ENCODE measurements at places on chromosomes 6 and 20.

DNA sequence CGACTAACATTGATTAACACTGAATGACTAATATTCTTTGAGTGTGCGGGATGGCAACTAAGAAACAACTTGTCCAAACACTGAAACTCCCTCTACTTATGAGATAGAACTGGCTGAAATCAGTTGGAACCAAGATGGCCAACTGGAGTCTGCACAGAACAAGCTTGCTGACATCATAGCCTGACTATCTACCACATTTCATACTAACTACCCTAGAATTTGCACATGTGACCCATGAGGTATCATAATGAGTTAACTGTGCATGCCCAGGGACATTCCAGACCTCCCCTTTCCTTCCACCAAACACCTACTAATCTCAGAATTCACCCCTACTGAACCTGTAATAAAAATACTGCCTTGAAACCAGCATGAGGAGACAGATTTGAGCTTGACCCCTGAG is 43.2 kb downstream of the PHIP start:
- no peak for DNase-seq

DNA sequence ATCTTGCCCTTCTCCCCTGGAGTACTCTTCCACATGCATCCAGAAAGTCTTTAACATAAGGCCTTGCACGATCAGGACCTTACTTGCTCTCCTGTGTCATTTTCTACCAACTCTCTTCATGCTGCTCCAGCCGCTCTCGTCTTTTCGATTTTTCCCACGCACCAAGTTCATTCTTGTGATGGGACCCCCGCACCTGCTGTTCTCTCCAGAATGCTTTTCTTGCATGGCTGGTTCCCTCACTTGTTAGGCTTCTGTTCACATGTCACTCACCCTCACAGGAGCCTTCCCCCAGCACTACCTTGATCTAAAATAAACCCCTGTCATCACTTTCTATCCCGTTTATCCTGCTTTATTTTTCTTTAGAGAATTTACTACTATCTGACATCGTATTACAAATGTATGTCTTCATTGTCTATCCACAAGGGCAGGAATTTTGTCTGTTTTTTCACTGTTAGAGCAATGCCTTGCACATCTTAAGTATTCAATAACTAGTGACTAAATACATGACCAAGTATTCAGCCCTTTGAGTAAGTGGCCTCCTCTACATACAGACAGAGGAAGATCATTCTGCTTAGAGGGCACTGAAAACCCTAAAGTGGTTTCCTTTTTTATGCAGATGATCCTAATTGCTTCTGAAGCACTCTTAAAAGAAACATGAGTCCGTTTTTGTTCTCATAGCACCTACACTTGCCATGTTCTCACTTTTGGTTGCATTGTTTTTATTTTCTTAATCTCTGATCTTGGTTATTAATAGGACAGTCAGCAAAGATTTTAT is 166.9 kb downstream of the SLC16A10 start:
- DNase-seq: no peak

- DNase-seq: peak; percentile 25
Measured at GRCh38 chr6:130625825-130626527, 201.2 kb upstream of the SMLR1 start.

DNA sequence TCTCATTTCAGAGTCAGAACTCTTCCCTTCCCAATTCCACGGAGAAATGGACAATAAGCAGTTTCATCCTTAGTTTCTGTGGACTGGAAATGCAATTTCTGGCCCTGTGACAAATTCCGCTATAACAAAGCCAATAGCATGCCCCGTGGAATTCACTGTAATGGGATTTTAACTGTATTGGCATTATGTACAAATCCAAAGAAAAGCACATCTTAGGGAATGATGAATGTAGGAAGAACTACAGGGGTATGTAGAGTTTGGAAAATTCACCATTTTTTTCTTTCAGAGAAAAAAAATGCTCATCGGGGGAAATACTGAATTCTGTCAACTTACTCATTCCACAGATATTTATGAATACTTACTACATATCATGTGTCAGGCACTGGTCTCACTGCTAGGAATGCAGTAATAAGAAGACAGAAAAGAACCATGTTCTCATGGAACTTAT is 43.5 kb downstream of the KIF6 start:
- DNase-seq: no peak

DNA sequence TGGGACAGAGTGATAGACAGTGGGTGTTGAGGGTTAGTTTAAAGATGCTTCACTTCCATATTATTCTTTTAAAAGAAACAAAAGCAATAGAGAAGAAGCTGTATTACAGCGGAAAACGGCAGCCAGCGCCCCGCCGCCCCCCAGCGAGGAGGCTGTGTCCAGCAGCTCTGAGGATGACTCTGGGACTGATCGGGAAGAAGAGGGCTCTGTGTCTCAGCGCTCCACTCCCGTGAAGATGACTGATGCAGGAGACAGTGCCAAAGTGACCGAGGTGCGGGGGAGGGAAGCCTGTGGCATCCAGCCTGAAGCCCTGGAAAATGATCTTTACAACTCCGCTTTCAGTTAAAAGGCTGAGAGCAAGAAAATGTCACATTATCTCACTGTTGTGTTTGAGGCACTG is 100.2 kb downstream of the FIG4 start:
- no peak for DNase-seq

- DNase-seq: no peak
Measured at GRCh38 chr20:8726460-8726859, 342.4 kb upstream of the PLCB4 start.

DNA sequence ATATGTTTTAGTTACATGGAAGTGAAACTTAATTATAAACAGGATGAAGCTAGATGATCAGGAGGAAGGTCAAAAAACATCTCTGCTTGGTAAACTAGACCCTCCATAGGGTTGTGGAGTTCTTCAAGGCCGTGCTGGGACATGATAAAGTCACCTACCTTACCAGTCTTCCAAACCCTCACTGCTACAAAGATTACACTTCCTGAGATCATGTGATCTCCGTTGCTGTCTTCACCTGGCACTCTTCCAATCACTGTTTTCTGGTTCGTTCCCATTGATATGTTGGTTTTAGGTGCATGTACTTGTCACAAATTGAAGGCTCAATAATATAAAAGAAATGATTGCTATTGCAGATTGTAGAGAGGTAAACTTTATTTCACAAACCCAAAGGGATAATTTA is 161.5 kb upstream of the MAN1A1 start:
- DNase-seq: no peak

- DNase-seq: no peak
Measured at GRCh38 chr6:68673255-68673654, 38.2 kb downstream of the ADGRB3 start.

DNA sequence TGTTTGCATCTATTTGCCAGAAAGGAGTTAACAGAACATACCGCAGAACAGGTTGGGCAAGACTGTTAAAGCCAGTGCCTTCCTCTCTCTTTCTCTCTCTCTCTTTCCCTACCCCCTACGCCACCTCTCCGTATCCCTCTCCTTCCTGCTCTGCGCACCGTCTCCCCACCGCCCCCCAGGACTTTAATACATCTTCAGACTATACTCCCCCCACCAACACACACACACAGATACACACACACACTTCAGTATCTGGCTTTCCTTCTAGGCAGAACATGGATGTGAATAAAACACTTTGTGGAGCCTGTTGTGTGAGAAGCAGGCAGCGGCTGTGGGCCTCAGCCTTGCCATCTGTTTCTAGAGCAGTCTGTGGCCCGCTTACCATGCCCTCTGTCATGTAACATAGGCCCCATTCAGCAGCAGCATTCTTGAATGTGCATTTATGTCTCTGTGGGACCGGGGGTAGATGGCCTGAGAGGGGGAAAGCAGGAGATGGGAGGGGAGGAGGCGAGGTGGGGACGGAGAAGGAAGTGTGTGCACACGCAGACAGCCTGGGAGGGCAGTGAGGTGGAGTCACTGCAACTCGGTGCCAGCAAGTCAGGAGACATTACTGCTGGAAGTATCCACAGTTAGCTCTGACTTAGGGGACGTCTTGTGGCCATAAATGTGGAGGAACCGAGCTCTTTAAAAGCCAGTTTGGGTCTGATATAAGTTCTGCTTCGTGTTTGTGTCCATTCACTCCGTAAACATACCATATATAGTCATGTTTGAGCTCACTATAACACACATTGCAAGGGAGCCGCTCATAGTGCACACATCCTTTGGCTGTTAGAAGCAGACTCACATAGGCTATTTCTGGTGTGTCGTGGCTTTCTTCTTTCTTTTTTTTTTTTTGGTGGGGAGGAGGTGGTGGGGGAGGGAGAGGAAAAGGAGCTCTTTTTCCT is 38.4 kb downstream of the RREB1 start:
- DNase-seq: no peak

DNA sequence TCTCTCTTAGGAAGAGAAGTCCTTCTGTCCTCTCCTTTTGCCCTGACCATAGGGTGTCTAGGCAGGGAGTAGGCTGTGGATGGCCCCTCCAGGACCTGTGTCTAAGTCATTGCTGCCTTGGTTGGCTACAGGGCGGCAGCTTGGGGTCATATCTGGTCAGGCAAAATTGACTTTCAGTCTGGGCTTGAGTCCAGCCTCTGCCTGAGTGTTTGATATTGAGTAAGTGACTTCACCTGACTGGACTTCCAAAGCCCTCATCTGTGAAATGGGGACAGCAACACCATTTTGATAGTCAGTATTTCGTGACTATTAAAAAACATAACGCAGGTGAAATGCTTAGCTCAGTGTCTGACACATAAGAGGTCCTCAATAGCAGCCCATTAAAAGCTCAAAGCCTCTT is 4.6 kb downstream of the TGM3 start:
- no peak for DNase-seq

DNA sequence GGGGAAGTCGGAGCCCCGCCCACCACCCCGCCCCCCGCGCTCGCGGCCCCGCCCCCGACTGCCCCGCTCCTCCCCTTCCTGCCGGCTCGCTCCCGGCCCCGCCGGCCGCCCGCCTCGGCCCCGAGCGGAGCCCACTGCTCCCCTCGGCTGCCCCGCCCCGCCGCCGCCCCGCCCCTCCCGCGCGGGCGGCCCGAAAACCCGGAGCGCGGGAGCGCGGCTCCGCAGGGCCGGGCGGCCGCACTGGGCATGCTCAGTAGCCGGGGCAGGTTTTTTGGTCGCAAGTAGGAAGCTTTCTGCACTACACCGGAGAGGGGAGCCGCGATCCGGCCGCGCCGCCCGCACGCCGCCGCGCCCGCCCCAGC is at the start of gene CDYL:
Gene CDYL, plus strand, starts transcription at position 274 of the 362 bp plus-strand sequence. CDS start 380 bp downstream, outside the sequence.
- peak; percentile 83 for DNase-seq

DNA sequence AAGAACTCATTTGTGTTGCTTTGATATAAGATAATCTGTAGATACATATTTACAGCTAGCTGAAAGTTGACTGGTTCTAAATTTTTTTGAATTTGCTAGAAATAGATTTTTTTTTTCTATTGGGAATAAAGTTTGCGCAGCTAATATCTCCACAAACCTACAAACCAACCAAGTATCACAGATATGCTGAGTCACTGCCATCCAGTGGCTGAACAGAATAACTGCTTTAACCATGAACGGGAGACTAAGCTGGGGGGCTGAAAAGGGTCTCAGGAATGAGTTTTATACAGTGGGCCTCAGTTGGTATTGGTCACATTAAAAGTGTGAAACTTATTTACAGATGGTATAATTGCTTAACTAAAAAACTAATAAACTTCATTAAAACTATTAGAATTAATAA is 326.7 kb upstream of the CNR1 start:
- peak; percentile 26 for DNase-seq

GRCh38 chr20:38730989-38731737 is 6.9 kb downstream of the SLC32A1 start:
- DNase-seq: peak; percentile 87

DNA sequence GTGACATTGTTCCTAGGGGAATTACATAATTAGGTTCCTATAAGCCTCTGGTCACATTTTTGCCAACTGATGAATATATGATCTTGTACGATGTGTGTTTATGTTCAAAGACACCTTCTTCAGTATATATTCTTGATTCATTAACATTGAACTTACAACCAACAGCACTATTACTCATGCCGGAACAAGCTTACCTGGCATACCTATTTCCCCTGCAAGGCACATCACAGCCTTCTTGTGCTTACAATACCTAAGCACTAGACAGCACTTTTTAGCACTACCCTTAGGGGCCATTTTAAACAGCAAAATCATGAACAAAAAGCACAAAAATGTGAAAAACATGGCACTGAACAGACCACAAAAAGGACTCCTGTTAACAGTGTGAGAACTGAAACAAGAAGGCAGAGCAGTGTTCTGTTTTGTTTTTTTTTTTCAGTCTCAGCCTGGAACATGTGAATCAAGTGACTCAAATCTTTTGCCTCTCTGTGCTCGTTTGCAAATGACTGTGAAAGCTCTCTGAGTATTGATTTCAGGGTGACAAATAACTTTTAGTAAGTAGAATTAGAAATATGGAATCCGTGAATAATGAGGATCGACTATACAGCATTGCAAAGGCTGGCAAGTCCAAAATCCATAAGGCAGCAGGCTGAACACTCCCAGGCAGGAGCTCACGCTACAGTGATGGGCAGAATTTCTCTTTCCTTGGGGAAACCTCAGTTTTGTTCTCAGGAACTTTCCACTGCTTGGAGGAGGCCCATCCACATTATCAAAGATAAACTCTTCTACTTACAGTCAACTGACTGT is 102.3 kb upstream of the TSHZ2 start:
- no peak for DNase-seq

DNA sequence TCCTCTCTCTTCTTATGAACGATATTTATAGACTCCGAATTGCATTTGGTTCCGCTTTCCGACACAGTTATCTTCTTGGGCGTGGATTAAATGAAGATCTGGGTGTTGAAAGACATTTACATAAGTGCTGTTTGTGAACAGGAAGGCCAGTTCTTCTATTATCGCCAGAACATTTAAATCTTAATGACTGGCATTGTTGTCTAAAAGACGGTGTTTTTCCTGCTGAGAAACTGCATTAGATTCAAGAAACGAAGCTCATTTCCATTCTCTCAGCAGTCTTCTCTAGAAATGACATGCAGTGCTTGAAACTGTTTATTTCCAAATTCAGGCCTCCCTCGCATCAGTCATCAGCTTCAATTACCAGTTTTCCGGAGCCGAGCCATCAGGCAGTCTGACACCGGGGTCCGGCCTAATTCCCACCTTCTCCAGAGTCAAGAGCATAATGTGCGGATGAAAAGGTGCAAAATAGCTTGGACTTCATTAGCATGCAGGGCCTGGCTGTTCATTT is 16.0 kb downstream of the LINC00237 start:
- DNase-seq: no peak

DNA sequence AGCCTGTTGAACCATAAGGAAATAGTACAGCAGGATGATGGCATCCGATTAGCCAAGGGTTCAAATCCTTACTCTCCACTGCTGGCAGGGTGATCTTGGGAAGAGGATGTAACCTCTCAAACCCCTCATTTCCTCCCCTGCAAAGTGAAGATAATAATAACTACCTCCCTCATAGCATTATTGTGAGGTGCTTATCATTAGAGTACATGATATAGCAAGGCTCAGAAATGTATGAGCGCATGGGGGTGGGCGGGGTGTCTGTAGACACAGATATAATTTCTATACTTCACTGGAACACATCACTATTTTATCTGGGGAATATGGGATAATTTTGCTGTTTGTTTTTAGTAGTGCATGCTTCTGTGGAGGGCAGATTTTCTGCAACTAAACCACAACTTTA is 89.8 kb upstream of the LAMP5 start:
- DNase-seq: no peak

- no peak for DNase-seq
Measured at GRCh38 chr20:20752712-20753111, 40.3 kb upstream of the RALGAPA2 start.

All from RWPE1 (cell line).